ENCODE measurements at places on chromosomes 12 and 14.

DNA sequence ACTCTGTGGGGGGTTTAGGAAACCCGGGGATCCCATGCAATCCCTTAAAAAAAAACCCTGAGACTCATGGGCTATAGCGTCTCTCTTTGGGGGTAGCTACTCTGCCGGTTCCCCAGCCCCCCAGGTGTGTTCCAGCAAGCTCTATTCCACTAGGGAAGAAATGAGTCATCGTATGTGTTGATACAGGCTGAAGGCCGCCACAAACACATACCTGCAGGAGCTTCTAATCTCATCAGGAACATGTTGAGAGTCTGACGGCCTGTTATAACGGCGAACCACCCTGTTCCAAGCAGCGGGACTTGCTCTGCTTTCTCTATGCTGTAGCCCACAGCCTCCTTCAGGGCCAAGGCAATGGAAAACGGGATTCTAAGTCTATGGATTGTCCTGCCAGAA is 977 bp upstream of the KRT5 start:
- DNase-seq: no peak

DNA sequence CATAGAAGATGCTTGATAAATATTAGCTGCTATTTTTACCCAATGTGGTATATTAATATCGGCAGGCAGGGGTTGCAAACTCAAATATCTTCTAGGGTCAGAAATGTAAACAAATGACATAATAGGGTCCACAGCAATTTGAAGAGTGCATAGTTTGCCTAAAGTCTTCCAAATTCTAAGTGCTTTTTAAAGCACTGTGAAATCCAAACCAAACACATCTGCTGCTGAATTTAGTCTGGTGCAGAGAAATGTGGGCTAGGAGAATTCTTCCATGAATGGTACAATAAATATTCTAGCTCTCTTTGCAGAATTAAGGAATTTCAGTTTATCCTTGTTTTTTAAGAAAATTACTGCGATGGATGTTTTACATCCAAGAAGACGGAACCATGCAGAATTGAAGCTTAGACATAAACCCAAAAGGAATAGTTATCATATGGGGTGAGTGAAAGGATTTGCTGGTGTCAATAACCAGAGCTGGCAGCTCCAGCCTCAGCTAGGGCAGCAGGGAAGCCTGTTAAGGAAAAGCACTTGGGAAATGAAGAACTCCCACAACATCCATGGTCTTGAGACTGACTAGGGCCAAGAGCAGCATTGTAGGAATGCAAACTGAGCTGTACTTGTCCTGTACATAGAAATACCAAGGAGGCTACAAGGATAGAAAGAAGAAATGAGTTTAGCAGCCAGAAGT is 65.5 kb downstream of the PTPRR start:
- DNase-seq: no peak

GRCh38 chr12:111011999-111012600 is 91.7 kb upstream of the MYL2 start:
- no peak for DNase-seq

DNA sequence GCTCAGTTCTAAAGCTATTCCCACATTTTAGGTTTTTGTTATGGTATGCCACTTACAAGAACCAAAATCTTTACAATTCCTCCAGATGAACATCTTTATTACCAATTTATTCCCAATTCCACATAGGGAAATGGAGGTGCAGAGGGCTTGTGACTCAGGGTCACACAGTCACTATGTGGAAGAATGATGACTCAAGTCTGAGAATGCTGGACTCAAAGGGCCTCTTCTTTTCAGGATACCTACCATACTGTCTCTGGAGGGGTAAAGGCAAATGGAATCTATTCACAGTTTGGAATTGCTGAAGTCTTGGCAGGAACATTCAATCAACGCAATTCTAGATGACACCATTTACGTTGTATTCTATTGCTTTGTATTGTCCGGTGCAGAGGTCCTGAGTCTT is 48.2 kb upstream of the MANSC4 start:
- peak; percentile 20 for DNase-seq

- DNase-seq: no peak
Observed at GRCh38 chr14:35866595-35867279, 40.6 kb downstream of the BRMS1L start.

DNA sequence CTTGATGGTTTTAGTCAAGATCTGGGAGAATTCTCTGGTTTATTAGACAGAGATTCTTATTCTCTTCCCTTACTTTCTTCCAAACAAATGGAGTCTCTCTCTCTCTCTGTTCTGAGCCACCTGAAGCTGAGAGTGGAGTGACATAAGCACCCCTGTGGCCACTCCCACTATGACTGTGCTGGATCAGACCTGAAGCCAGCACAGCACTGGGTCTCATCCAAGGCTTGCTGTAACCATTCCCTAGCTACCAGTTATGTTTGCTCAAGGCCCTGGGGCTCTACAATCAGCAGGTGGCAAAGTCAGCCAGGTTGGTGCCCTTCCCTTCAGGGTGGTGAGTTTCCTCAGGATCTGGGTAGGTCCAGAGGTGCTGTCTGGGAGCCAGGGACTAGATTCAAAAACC is 568.5 kb downstream of the AACS start:
- DNase-seq: no peak
